Glomerular endothelial cell (primary cell): ENCODE measurements at places on chromosomes 11 and 22. TPM values are rescaled to one million over a fixed set of nuclear protein-coding genes. Genes with fewer than 3 reads are reported as not detected.

GRCh38 chr11:78331711-78332110, 85.9 kb downstream of the GAB2 start:
- DNase-seq = no peak

GRCh38 chr22:36077271-36077670, 48.6 kb upstream of the RBFOX2 start:
- no peak for DNase-seq

DNA sequence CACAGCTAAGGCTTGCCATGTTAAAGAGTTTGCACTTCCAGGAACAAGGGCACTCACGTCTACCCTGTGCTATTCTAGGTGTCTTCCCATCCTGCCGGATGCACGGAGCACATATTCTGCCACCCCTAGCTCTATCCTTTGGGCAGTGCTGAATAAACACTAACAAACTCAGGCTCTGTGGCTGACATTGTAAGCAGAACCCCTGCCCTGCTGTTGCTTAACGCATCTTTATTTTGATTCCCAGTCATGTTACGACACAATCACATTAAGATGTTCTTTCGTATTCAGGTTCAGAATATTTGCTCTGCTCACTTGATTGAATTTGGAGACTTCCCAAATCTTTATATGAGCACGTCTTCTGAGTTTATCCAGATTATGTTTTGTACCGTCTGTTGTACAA, 3.7 kb upstream of the HDHD5 start:
- DNase-seq = no peak

GRCh38 chr11:702462-703461, 3.3 kb upstream of the EPS8L2 start:
- no peak for DNase-seq

DNA sequence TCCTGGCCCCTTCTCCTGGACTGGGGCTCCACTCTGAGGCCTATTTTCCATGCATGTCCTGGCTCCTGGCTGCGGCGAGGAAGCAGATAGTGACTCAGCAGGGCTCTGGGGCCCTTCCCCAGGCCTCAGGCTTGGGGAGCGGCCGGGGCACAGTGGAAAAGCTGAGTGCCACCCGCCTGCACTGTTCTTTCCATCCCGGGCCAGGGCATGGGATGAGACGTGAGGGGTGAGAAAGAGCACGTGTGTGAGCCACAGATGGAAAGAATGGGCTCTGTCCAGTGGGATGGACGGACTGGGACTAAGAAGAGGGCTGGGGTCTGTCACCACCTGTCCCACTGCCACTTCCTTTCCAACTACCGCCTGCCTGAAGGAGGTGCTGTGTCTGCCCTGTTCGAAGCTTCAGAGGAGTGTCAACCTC, 12.8 kb downstream of the SLC37A2 start:
- DNase-seq = no peak

DNA sequence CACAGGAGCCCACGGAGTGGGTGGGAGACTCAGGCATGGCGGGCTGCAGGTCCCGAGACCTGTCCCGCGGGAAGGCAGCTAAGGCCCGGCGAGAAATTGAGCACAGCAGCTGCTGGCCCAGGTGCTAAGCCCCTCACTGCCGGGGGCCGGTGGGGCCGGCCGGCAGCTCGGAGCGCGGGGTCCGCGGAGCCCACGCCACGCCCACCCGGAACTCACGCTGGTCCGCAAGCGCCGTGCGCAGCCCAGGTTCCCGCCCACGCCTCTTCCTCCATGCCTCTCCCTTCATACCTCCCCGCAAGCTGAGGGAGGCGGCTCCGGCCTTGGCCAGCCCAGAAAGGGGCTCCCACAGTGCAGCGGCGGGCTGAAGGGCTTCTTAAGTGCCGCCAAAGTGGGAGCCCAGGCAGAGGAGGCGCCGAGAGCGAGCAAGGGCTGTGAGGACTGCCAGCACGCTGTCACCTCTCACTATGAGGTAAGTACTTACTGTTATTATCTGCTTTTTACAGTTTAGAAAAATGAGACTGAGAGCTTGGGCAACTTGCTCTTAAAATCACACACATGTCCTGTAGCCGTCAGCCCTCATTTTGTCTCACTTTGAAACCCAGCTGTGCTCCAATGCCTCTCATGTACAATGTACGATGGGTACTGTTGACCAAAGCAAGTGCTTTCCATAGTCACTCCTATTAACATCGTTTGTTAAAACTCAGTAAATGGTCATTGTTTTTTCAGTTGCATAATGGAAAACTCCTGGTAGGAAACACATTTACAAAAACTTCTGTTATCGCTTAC, 12.2 kb upstream of the OR10D3 start:
- no peak for DNase-seq

SLC6A5 gene
- total RNA-seq = not detected in 2 replicates
